ENCODE measurements at places on chromosomes 16 and 17.
A peak's percentile ranks its signal among the peaks of the same experiment; 100 is the strongest.

DNA sequence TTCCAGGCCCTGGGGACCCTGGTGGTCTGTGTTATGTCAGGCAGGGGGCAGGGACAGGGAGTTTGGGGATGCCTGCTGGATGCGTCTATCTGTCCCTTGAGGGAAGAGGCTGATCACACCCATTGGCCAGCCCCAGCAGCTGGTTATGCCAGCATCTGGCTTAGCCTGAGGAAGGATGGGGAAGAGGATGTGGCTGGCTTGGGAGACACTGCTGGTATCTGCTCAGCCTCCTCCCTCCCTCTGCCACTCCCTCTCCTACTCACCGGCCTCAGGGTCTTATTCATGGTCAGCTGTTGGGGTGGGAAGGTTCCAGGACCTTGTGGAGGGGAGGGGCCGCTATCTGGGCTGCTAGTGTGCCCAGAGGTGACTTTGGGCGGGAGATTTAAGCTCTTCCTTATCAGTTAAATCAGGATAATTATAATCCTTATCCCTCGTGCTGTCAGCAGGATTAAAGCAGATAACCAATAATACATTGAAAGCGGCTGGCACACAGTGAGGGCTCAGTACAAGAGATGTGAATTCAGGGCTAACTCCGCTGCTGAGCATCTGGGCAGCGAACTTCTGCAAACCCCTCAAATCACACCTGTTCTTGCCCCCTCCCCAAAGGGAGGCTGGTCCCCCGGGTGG is 36.0 kb upstream of the MLKL start:
- no peak for DNase-seq

- DNase-seq, result no peak
These were observed 13.1 kb downstream of the HOXB4 start for GRCh38 chr17:48565022-48565554.

- DNase-seq, result no peak
These were observed 20.8 kb downstream of the GOSR2 start for GRCh38 chr17:46943501-46944393.

GRCh38 chr16:48011878-48012658 is 143.7 kb downstream of the ABCC12 start:
- no peak for DNase-seq

GRCh38 chr17:67378454-67379250 is 1.6 kb downstream of the PITPNC1 start:
- peak; percentile 55 for DNase-seq

DNA sequence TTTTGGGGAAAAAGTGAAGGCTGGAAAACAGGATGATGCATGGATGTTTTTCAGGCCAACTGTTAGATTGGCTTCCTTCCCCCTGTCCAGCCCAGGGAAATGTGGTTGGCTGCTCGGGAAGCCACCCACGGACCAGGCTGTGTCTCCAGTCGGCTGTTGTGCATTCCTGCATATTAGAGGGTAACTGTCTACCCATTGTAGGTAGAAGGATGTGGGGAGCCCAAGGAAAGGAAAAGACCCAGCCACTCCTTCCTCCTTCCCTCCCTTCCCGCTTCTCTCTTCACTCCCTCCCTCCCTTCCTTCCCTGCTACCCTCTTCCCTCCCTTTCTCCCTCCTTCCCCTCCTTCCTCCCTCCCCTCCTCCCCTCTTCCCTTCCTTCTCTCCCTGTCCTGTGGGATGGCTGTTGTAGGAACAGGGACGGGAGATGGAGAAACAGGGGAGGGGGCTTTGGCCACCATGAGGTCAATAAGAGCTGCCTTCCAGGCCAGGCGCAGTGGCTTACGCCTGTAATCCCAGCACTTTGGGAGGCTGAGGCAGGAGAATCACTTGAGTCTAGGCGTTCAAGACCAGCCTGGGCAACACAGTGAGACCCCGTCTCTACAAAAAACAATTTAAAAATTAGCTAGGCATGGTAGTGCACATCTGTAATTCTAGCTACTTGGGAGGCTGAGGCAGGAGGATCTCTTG is 16.9 kb downstream of the SYT17 start:
- no peak for DNase-seq

DNA sequence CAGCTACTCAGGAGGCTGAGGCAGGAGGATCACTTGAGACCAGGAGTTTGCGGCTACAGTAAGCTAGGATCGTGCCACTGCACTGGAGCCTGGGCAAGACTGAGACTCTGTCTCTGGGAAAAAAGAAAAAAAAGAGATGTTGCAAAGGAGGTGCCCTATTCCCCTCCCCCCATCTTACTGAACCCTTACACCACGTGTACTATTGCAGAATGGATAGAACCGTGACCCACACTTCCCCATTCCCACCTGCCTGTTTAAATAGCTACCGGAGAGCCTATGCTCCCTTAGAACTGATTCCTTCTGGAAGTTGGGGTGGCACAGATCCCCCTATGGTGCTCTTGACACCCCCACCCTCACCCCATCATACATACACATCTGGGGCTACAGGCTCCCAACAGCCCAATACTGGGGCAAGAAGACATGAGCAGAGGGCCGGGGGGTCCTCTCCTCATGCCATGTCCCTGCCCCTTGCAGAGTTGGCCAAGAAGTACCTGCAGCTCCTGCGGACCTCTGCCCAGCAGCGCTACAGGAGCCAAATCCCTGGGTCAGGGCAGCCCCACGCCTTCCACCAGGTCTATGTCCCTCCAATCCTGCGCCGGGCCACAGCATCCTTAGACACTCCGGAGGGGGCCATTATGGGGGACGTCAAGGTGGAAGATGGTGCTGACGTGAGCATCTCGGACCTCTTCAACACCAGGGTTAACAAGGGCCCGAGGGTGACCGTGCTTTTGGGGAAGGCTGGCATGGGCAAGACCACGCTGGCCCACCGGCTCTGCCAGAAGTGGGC is 35.7 kb downstream of the NLRC5 start:
- DNase-seq, result no peak
